ENCODE measurements at places on chromosomes 3 and 15.

GRCh38 chr3:139414608-139415224 lies 25.3 kb upstream of the COPB2 start:
- DNase-seq: no peak

GRCh38 chr15:36914960-36915808 lies 185.2 kb downstream of the MEIS2 start:
- no peak for DNase-seq

DNA sequence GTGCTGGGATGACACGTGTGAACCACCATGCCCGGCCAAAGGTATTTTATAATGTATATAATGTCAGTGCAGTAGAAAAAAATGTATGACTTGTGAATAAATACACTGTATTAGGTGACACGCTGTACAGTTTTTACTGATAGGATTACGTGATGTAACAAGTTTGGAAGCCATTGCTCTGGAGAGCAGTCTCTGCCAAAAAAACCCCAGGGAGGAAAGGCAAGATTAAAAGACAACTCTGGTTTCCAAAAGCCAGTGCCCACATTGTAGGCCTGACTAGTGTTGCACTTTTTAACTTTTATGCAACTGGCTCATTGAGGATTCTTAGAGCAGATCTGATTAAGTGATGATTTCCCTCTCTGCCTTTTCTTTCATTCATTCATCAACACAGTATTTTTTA lies 62.0 kb upstream of the SLC2A2 start:
- DNase-seq: no peak

DNA sequence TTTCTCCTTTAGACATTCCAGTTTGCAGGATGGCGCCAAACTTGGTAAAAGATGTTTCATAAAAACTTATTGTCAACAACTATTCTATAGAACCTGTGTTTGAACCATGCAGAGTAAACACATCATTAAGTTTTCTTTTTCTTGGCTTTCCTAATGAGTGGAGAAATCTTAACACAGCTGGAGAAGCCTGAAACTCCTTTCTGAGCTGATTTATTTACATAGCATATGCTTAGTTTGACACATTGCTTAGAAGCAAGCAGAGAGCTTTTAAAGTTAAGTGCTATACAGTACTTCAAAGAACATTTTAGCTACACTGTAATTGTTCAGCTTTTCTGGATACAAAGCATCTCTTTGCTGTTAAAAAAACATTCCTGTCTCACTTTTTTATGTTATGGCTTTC lies 61.0 kb upstream of the PAQR5 start:
- no peak for DNase-seq

DNA sequence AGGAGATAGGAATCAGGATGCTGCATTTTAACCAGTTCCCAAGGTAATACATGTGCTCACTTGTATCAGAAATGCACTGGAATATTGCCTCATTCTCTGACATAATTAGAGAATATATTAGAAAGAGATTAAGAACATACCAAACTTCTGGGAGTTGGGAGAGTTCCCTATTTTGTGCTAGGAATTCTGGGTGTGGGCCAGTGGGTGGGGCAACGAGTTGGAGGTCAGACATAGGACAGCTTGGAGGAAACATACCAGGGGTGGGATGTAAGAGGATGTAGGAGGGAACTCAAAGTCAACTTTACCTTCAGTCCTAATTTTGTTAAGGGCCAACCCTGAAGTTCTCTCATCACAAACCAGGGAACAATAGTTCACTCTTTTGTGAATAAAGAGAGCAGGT lies 83.6 kb downstream of the SLC7A14 start:
- DNase-seq: no peak

- no peak for DNase-seq
Measured at GRCh38 chr3:194573680-194574437, 59.4 kb downstream of the TMEM44 start.

GRCh38 chr3:118272991-118273390 lies 761.7 kb downstream of the IGSF11 start:
- no peak for DNase-seq

DNA sequence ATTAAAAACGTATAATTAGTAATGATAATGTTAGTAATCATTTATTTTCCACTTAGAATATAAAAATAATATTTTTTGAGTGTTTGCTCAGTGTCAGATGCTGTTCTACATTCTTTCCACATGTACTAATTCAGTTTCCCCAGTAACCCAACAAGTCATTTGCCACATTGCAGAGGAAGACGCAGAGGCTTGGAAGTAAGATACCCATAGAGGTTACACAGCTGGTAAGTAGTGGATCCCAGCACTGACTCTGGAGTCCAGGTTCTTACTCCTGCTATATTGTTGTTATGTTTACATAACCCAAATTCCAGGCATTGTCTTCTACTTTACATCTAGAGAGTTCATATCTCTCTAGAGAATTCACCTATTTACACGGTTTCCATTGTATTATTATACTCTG lies 48.2 kb upstream of the MYO5C start:
- no peak for DNase-seq

- DNase-seq: no peak
Measured at GRCh38 chr3:72448375-72448823, 399.8 kb downstream of the SHQ1 start.

GRCh38 chr15:92400980-92401787 lies 7.5 kb downstream of the ST8SIA2 start:
- no peak for DNase-seq

DNA sequence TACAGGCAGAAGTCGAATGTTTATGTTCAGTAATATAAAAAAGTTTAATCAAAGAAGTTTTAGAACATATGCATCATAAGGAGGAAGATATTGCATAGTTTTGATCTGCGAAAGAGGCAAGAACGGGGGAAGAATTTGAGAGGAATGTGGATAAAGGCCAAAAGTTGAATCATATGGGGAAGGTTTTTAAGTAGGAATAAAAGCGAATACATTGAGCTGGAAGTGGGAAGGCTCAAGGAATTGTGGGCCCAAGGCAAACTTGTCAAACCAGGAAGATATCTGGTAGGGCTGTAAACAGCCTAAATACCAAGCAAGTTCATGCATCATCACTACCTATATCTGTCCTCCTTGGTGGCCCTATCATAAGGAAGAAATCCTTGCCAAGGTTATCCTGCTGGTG lies 186.9 kb downstream of the MAGI1 start:
- no peak for DNase-seq

Measured in sciatic nerve (tissue), 2 donors.